Fibroblast of skin of scalp (primary cell): ENCODE measurements at places on chromosomes 1 and 21.

GRCh38 chr1:5976231-5976630 lies 16.0 kb downstream of the NPHP4 start:
- no peak for DNase-seq

- no peak for DNase-seq
Measured at GRCh38 chr1:20993716-20994575, 182.8 kb downstream of the EIF4G3 start.

GRCh38 chr1:9097947-9098705 lies 28.7 kb upstream of the SLC2A5 start:
- no peak for DNase-seq

GRCh38 chr21:25551569-25551968 lies 55.7 kb downstream of the MRPL39 start:
- DNase-seq, result no peak

DNA sequence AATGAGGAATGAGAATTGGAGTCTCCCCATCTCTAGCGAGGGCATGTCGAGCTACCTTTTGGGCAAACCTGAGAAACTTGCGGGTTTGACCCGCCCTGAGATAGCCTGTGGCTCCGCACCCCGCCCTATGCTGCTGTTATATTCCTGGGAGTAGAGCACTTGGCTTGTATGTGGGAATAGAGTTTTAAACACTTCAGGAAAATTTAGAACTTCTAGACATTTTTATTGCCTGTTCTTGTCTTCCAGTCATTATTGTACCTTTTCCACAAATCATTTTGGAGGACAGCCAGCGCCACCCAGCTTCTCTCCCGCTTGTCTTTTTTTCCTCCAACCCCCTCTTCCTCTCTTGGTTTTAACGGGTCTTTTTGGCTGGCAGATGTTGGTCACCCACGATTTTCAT lies 738 bp downstream of the GNPAT start:
- DNase-seq, result peak; percentile 13

DNA sequence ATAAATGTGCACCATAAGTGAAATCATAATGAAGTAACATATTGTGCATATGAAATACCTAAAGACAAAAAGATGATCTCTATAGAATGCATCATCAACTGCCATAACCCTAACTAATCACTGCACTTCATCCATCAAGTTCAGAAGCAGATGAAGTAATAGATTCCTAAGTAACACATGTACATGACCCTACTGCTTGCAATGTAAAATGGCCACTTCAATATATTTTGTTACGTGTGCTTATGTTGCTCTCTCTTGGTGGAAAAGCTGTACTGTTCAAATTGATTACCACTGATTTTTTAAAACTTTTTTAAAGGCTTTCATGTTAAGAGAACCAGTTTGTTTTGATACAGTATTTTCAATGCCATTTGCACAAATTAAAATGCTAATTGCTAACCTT lies 141.8 kb downstream of the TTLL7 start:
- DNase-seq, result peak; percentile 66

GRCh38 chr1:150579110-150579944 lies at the start of gene MCL1:
Gene MCL1, minus strand, starts transcription at chr1:150579610. Its CDS starts 80 bp downstream, at chr1:150579530.
- peak; percentile 98 for DNase-seq

- DNase-seq, result peak; percentile 79
Measured at GRCh38 chr1:19251305-19252196, at the start of the genes EMC1 and MRTO4. Gene EMC1, minus strand, starts transcription at chr1:19251524. Its CDS starts 15 bp downstream, at chr1:19251509. Gene MRTO4, plus strand, starts transcription at chr1:19251805. Its CDS starts 31 bp downstream, at chr1:19251836.

- DNase-seq, result no peak
Measured at GRCh38 chr1:24918995-24919605, 11.0 kb downstream of the RUNX3 start.

DNA sequence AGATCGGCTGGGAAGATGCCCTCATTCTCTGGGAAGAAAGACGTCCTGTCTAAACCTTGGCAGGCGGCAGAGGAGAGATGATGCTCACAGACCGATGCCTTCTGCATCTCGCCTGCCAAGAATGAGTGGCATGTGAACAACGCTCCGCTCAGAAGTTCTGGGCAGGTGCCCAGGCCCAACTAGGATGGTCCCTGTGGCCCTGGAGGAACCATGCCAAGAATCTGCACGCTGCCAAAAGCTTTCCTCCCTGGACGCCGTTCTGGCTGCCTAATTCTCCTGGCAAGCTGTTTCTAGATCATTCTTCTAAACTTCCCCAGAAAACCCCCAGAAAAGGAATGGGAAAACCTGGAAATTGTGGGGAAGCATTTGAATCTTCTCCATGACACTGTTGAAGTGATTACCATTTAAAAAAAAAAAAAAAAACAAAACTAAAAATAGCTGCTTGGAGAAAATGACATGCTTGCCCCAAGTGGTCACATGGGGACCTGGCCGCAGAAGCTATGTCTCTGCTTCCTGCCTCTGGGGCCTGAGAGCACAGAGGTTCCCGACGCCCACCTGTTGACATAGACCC lies 440.9 kb downstream of the PRDM2 start:
- DNase-seq, result no peak

- DNase-seq, result no peak
Measured at GRCh38 chr1:76285578-76286135, 211.1 kb downstream of the ST6GALNAC3 start.

- DNase-seq, result peak; percentile 66
Measured at GRCh38 chr21:31872452-31873274, at the start of gene HUNK. Gene HUNK, plus strand, starts transcription at chr21:31873020. Its CDS starts 655 bp downstream, at chr21:31873675.

- no peak for DNase-seq
Measured at GRCh38 chr1:157325220-157325619, 187.0 kb upstream of the ETV3 start.

- peak; percentile 32 for DNase-seq
Measured at GRCh38 chr1:162302306-162303003, 74.2 kb downstream of the SPATA46 start.

GRCh38 chr1:21706151-21706835 lies 37.1 kb upstream of the RAP1GAP start:
- DNase-seq, result peak; percentile 52

- DNase-seq, result peak; percentile 46
Measured at GRCh38 chr1:228900099-228900885, 165.0 kb downstream of the RHOU start.

- peak; percentile 24 for DNase-seq
Measured at GRCh38 chr1:211653293-211653692, 22.1 kb downstream of the NEK2 start.

DNA sequence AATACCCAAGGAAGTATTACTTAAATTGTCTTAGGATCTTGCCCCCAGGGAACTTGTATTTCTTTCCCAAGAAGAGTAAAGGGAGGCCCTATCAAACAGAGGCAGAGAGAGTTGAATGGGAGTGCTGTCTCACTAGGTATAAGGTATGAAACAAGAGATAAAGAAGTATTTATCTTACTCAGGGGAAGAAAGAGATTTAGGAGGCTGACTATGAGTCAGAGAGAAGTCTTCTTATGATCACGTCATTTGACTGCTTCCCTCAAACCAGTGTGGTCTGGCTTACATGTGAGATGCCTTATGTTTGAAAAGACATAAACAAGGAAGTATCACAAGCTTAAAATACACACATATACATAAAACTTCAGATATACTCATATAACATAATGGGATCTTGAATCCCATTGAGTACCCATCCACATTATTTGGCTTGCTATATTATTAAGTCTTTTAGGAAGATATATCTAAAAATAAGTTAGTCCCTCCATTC lies 29.6 kb downstream of the DUSP10 start:
- peak; percentile 75 for DNase-seq

DNA sequence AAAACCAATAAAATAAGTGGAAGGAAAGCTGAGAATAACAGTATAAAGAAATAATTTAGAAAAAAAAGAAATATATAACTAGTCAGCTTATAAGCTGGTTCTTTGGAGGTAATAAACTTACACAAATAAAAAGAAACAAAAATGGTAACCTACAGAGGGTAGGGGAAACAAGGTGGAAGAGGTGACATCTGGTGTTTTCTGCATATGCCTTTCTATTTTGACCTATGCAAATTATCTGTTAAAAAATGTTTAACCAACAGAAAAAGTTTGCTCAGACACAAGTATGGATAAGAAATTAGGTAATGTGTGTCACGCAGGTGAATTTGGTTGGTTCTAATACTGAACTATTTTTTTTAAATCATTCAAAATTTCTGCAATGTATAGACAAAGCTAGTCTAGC lies 53.6 kb upstream of the DMRTA2 start:
- no peak for DNase-seq

- no peak for DNase-seq
Measured at GRCh38 chr1:221815660-221816059, 73.8 kb upstream of the DUSP10 start.

GRCh38 chr1:232249861-232250777 lies 379.8 kb downstream of the SIPA1L2 start:
- DNase-seq, result no peak

GRCh38 chr1:225770561-225771248 lies 6.9 kb upstream of the SRP9 start:
- no peak for DNase-seq

GRCh38 chr1:186559601-186560116 lies 98.7 kb upstream of the PDC start:
- peak; percentile 47 for DNase-seq

- peak; percentile 84 for DNase-seq
Measured at GRCh38 chr21:29190923-29191331, 60.5 kb downstream of the MAP3K7CL start.

DNA sequence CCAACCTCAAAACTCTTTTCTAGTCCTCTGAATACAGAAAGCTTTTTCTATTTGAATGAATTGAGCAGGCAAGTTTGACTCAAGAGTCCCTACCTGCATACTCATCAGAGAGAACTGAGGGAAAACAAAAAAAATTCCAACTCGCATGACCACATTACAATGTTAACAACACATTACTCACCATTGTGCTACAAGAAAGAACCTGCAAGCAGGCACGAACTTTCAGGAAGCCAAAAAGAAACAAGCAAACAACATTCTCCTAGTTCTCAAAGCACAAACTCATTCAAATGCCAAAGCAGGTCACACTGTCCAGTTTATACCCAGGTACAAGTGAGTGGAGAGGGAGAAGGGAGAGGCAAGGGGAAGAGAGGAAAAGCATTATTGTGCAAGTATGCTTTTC lies 14.6 kb downstream of the OTUD7B start:
- DNase-seq, result no peak

GRCh38 chr1:150516616-150517015 lies 1.1 kb downstream of the FALEC start:
- DNase-seq, result no peak

DNA sequence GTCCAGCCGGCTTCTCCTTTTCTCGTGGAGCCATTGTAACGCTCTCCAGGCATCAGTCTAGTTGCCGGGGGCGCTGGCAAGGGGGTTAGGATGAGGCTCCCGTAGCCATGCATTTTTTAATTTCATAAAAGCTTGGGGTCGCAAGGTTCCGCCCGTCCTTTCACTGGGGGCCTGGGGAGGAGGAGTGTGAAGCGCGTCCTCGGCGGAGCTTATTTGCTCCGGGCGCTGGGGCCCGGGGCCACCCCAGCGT lies 1.6 kb downstream of the ADGRL2 start:
- no peak for DNase-seq

GRCh38 chr21:31225713-31226112 lies 118.3 kb downstream of the TIAM1 start:
- DNase-seq, result no peak

GRCh38 chr1:217892750-217893149 lies 261.6 kb downstream of the SPATA17 start:
- DNase-seq, result no peak

DNA sequence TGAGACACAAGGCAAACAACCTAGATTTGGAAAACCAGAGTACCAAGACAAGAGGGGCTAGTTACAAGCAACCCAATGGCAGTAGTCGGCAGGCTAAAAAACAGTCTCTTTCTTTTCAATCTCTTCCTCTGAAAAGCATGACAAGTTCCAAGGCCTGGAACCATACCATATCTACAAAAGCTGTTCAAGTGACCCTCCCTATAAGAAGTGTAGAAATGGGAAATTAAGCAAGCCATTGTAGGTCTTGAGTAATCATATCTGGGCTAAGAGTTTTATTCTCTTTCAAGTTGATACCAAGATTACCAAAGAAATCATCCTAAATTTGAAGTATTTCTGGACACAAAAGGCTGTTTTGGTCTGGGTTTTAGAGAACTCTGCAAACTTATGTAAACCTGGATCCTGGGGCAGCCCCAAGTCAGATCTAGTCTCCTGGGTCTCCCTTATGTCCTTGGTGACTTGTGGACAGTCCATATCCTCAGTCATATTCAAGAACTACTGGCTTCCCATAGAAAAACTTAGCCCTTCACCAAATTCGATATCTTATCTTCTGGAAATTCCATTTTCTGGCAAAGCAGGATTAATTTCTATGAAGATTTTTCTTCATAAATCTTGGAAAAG lies 24.7 kb downstream of the FMO3 start:
- no peak for DNase-seq

DNA sequence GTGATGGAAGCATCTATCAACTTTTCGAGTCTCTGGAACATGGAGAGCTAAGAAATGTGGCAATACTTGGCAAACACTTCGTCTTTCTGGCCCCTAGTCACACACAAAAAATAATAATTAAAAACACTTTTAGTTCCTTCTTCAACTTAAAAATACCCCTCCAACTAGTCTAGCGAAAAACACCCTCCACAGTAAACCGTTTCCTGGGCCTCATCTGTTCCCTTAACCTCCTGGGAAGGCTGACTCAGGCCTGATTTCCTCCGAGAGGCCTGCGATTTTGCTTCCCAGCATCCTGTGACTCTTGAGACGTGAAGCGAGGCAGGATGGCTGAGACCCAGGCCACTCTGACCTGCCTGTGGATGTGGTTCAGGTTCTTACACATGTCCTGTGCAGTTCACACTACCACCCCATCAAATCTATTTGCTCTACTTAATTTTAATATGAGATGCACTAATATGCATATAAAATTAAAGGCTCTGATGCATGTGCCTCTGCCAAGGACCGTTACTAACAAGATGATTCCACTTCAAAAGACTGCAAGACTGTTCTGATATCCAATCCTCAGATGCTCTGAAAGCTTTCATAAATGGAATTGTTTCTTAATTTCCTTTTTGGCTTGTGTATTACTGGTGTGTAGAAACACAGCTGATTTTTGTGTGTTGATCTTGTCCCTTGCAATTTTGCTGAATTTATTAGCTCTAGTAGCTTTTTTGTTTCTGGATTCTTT lies 3.5 kb downstream of the NAV1 start:
- peak; percentile 85 for DNase-seq

GRCh38 chr1:38889589-38889988 lies 8.2 kb upstream of the GJA9 start:
- DNase-seq, result no peak

- DNase-seq, result no peak
Measured at GRCh38 chr1:245990315-245991022, 516.6 kb downstream of the SMYD3 start.

DNA sequence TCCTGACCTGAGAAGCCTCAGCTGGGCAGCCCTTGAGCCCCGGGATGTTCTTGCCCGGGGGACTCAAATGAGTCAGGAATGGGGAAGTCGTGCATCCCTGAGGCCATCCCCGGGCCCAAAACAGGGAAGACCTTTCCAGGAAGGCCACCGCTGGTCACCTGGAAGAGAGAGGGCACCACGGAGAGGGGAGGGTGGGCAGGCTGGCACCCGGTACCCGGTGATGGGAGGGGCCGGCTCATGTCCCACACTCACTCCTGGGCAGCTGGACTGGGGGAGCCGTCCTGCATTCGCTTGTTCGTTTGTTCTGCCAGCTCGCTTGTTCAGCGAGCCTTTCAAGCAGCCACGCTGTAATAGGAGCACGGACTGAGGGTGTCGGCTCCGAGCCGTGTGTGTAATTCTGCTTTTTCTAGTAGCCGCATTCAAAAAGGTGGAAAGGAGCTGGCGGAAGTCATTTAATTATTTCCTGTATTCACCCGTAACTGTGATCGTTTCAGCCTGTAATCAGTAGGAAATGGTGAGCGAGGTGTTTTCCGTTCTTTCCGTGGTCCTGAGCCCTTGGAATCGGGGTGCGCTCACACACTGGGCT lies 48.4 kb upstream of the CCDC27 start:
- DNase-seq, result no peak

GRCh38 chr1:230236301-230237008 lies 169.4 kb downstream of the GALNT2 start:
- no peak for DNase-seq

GRCh38 chr1:11788549-11789053 lies 17.2 kb downstream of the MTHFR start:
- no peak for DNase-seq
